EH (cell line): ENCODE measurements at places on chromosomes 4 and X.
A peak's percentile ranks its signal among the peaks of the same experiment; 100 is the strongest.

DNA sequence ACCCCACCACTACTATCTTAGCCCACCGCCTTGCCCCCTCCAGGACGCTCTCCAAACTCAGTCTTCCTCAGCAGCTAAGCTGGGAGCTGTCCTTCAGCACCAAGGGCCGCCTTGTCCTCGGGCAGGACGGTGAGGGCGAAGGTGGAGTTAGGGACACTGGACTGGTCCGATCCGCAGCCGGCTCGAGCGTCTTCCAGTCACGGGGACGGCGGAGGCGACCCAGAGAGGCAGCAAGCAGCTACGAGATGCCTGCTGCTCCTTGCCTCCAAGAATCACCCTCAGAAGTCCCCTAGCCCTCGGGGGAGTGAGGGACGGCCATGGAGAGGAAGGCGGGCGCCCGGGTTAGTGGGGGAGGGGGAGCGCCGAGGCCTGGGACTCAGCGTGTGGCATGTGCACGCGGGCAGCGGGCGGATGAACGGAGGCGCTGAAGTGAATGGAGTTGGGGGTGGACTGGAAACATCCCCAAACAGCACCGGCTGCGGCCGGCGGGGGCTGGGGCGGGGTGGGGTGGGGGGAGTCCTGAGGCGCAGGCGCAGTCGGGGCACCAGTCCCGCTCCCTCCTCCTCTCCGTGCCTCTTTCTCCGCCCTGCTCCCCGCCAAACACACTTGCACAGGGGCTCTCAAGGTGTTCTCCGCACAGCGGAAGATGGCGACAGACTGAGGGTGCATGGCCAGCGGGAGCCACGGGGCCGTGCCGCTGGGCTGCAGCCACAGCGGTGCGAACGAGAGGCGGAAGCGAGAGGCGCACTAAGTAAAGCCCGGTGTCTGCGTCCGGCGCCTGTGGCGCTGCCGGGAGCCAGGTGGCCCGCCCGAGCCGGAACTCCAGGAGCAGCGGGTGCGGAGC is at the start of gene NALF2:
NALF2 (plus strand) TSS at position 545 of the 844 bp plus-strand sequence. CDS start 957 bp downstream, outside the sequence.
- DNase-seq, result peak; percentile 49

DNA sequence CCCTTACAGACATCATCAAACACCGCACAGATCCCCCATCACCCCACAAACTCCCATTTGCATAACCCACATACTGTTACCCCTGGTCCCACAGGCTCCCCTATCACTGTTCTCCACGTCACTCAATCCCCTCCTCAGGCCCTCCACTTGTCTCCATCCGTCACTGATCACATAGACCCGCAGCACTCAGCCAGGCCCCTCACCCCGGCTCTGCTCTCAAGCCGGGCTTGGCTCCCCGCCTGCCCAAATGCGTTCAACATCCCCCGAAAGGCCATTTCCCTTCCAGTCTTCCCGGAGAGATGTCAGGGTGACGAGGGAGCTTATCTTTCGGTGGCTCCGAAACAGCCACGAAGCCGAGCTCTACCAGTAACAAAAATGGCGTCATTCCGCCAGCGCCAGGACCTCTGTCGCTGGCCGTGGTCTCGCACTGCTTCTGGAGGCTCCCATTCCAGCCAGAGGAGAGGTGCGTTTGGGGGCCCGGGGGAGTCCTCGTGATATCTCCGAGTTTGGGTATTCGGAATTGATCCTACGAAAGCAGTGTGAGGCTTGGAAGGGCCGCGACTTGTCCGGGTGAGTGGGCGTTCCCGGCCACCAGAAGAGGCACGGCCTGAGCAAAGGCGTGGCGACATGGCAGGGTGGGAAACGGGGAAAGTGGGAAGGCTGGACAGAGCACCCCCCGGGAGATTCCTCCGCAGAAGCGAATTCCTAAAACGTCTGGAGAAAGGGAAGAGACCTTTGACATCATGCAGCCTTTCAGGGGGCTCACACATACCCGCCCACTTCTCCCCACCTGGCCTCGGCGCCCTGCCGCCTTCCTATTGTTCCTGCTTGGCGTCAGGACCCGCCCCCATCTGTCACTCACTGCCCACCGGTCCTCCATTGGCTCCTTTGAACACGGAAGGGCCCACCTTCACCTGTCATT is at the start of gene ZNF630:
ZNF630 (minus strand) TSS at position 577 of the 922 bp plus-strand sequence. CDS start 4,754 bp downstream, outside the sequence.
- DNase-seq, result peak; percentile 50

GRCh38 chr4:8727546-8728510 is 135.3 kb downstream of the CPZ start:
- no peak for DNase-seq

- DNase-seq, result no peak
Observed at GRCh38 chrX:17922303-17922702, 61.2 kb upstream of the RAI2 start.

GRCh38 chrX:75625232-75625631 is 102.4 kb upstream of the ZDHHC15 start:
- no peak for DNase-seq
